ENCODE measurements at places on chromosomes 5 and 9.

DNA sequence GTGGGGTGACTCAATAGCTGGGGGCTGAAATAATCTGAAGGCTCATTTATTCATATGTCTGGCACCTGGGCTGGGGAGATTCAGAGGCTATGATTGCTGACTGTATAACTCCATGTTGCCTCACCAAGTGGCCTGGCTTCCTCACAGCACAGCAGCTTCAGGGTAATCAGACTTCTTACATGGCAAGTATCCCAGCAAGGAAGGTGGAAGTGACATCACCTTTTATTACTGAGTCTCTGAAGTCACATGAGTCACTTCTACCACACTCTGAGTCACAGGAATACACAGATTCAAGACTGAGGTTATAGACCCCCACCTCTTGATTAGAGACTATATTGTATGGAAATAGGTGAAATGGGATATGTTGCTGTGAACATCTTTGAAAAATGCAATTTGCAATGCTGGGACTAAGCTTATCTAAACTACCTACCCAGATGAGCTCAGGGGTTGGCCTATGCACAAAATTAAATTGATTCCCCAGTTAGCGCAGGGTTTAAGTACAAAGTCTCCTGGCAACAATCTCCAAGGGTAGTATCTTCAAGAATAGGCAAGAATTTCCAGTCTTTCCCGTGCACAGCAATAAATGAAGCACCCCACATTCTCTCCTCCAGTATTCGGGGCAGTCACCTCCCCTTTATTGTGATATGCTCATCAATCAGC is 553.1 kb downstream of the LRRC70 start:
- DNase-seq, result no peak

GRCh38 chr5:171813813-171814490 is 28.3 kb downstream of the SMIM23 start:
- DNase-seq, result no peak

GRCh38 chr5:119079318-119079921 is 8.5 kb downstream of the DMXL1 start:
- DNase-seq, result no peak

DNA sequence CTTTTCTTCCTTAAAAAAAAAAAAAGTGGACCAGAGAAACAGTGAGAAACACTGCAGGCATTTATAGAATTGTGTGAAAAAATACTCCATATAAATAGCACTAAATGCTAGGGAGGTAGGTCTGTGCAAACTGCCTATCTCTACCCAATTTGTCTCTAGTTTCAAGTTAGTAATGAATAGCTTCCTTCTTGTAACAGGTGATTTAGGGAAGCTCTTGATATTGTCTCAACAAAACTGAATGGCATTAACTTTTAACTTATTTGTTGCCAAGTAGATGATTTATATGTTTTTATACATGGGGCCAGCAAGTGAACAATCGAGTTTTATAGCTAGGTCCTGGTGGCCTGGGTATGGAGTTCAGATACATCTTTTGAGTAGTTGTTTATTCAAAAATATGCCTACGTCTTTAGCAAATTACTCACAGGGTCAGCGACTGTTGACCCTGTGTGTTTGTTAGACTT is 283.6 kb downstream of the NR3C1 start:
- no peak for DNase-seq

GRCh38 chr5:167057665-167058064 is 1233.8 kb upstream of the WWC1 start:
- DNase-seq, result no peak

- no peak for DNase-seq
Observed at GRCh38 chr5:64026493-64026892, 64.2 kb upstream of the HTR1A start.

GRCh38 chr9:35713578-35713977 is 18.4 kb downstream of the TLN1 start:
- DNase-seq, result no peak

DNA sequence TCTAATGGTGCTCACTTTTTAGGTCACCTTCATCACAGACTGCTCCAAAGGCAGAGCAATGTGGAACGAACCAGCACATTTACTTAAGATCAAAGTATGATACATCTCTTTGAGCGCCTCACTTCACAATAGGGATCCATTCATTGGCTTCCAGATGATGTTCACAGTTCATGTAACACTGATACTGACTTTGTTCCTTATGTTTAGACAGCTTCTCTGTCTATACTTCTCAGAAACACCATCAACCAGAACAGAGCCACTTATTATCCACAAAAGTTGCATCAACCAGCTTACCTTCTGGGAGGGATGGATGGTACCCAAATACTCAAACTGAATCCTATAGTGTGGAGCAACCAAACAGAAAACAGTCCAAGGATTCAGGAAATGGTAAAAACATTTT is 4.6 kb downstream of the PTAR1 start:
- no peak for DNase-seq

GRCh38 chr5:34608859-34609648 is 47.1 kb upstream of the RAI14 start:
- DNase-seq, result no peak

DNA sequence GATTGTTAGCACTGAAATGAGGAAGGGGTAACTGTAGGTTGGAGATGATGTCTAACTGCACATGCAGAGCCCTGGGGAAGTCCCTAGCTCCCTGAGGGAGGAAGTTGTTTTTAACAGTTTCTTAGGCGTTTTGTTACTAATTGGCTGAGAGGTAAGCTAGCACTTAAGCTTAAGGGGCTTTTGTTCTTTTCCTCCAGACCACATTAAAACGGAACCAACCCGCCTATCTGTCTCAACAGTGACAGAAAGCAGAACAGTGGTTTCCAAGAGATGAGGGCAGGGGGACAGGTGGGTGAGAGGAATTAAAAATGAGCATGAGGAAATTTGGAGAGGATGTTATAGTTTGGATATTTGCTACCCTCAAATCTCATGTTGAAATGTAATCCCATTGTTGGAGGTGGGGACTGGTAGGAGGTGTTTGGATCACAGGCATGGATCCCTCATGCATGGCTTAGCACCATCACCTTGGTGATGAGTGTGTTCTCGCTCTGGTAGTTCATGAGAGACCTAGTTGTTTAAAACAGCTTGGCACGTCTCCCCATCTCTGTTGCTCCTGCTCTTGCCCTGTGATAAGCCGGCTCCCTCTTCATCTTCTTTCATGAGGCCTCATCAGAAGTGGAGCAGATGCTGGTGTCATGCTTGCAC is 38.9 kb downstream of the LYRM7 start:
- no peak for DNase-seq

DNA sequence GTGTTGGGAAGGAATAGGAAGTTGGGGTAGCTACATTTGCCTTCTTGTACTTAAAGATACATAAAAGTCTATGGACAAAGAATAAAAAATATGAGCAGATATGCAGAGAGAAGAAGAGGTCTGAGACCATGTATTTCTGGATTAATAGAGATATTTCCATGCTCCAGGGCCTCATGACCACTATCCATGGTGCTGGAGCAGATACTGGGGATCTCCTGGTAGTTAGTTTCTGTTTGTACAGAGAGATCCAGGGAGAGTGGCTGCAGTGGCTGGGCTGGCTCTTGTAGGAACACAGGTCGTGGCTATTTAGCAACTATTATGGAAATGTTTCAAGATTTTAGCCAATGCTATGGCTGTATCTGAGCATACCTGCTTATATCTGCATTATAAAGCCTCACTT is 184.2 kb upstream of the TMEM161B start:
- DNase-seq, result peak; percentile 6

- DNase-seq, result no peak
Observed at GRCh38 chr9:113219969-113220368, 1.1 kb downstream of the FKBP15 start.

GRCh38 chr5:66538531-66538930 is 57.7 kb upstream of the MAST4 start:
- no peak for DNase-seq

GRCh38 chr9:72924154-72924790 is 28.6 kb downstream of the ALDH1A1 start:
- DNase-seq, result no peak

- DNase-seq, result no peak
Observed at GRCh38 chr9:38003230-38003629, 65.8 kb downstream of the SHB start.

DNA sequence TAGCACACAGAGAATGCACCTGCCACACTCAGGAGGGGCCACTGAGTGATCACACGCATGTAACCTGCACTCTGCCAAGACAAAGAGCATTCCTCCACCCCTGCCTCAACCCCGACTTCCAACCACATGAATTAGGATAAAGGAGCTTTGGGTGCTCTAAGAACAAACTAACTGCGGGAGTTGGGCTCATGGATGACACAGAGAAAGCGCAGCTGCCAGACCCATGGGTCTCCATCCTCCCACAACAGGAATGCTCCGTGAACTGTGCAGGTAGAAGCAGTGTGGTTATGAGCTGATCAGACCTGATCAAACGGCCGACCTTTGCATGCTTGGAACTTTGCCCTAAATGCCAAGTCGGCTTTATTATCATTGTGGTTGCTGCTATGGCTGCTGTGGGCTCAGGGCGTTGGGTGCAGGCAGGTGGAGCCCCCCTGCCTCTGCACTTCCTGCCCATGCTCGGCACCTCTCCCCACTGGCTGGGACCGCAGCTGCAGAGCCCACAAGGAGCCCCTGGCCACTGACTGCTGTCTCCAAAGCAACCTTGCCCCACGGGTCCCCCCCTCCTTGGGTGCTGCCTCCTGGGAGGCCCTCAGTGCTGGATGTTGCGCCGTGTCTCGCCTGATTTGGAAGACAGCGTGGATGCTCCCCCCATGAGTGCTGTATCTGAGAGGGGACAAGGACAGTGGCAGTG is 2.6 kb upstream of the SLC6A3 start:
- no peak for DNase-seq

DNA sequence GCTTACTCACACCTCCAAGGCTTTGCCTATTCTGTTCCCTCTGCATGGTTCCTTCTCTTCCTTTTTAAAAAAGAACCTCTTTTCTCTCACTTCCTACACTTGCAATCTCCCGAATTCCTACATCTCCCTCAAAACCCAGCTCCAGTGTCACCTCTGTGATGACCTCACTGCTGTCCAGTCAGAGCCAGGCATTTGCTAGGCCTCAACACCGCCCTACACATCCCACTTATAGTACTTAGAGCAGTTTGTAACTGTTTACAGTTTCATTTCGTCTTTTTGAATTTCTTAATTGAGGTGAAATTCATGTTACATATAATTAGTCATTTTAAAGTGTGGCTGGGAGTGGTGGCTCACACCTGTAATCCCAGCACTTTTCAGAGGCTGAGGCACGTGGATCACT is 30.8 kb downstream of the CD14 start:
- no peak for DNase-seq

GRCh38 chr5:54905942-54906537 is 79.4 kb downstream of the ESM1 start:
- no peak for DNase-seq

DNA sequence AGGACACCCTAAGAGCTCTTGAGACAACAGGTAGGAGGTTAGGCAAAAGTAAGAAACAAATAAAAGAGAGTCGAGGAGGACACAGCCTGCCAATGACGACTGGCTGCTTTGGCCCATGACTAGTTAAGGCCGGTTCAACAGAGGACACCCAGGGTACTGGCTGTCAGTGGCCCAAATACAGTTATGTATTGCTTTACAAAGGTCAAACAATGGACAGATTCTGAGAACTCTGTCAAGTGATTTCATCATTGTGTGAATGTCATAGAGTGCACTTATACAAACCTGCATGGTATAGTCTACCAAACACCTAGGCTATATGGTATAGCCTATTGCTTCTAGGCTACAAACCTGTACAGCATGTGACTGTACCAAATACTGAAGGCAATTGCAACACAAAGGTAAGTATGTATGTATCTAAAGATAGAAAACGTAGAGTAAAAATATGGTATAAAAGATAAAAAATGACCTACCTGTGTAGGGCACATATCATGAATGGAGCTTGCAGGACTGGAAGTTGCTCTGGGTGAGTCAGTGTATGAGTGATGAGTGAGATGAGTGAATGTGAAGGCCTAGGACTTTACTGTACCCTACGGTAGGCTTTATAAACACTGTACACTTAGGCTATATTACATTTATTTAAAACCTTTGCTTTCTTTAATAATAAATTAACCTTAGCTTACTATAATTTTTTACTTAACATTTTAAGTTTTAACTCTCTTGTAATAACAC is 6.5 kb upstream of the FAM81B start:
- DNase-seq, result no peak

- peak; percentile 80 for DNase-seq
Observed at GRCh38 chr9:81686614-81687520, 2.5 kb downstream of the TLE1 start.

- no peak for DNase-seq
Observed at GRCh38 chr5:151038412-151038745, 18.0 kb downstream of the GPX3 start.

DNA sequence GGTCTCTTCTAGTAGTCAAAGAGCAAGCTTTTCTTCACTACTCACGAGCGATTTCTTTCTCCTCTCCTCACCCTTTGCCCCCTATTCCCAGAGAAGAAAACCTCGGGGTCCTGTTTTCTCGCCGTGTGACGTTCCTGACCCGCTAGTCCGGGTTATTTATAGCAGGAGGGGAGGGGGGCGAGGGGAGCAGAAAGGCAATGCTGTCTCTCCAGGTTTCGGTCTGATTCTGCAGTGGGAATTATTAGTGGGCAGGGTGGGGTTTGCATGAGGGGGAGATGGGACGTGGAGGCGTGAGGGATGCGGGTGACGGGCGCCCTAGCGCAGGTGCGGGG is 847 bp upstream of the GABRB2 start:
- DNase-seq, result no peak

- no peak for DNase-seq
Observed at GRCh38 chr5:137461391-137462264, 37.5 kb downstream of the SPOCK1 start.

- DNase-seq, result no peak
Observed at GRCh38 chr9:103225702-103226646, 230.8 kb downstream of the CYLC2 start.

- DNase-seq, result no peak
Observed at GRCh38 chr5:38285226-38285625, 26.9 kb downstream of the EGFLAM start.

GRCh38 chr5:97406946-97407676 is 224.1 kb upstream of the RIOK2 start:
- DNase-seq, result no peak

- DNase-seq, result no peak
Observed at GRCh38 chr5:113296676-113297075, 138.1 kb downstream of the TSSK1B start.

GRCh38 chr5:72505016-72505415 is 2.2 kb downstream of the ZNF366 start:
- DNase-seq, result no peak

- no peak for DNase-seq
Observed at GRCh38 chr5:171371326-171371725, 16.3 kb upstream of the NPM1 start.

- DNase-seq, result no peak
Observed at GRCh38 chr5:169157064-169157463, 143.9 kb downstream of the SLIT3 start.

Data from left renal cortex interstitium (tissue), 4 donors.